ENCODE measurements at places on chromosomes 11 and 22.

- DNase-seq, result no peak
These were observed 217.5 kb upstream of the E2F8 start for GRCh38 chr11:19458231-19458630.

GRCh38 chr11:72740060-72740424, 12.2 kb downstream of the ARAP1 start:
- no peak for DNase-seq

DNA sequence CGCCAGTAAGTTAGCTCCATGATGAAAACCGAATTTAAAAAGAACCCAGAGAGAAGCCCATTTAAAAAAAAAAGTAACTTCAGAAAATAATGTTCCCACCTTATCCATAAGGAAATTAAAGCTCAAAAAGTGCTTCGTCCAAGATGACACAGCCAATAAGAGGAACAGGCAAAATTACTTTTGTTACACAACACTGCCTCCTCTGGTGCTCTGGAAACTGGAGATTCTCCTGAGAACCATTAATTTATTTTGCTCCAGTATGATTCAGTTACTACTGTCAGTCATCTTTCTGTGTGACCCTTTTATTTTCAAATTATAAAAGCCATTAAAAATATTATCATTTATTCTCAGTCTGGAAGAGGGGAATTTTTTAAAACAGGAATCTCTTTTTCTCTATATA, 2.0 kb downstream of the IFT27 start:
- no peak for DNase-seq

- no peak for DNase-seq
These were observed 1252.7 kb downstream of the BRD1 start for GRCh38 chr22:48574776-48575617.

GRCh38 chr22:47123006-47123826, 360.8 kb downstream of the TBC1D22A start:
- DNase-seq, result no peak

DNA sequence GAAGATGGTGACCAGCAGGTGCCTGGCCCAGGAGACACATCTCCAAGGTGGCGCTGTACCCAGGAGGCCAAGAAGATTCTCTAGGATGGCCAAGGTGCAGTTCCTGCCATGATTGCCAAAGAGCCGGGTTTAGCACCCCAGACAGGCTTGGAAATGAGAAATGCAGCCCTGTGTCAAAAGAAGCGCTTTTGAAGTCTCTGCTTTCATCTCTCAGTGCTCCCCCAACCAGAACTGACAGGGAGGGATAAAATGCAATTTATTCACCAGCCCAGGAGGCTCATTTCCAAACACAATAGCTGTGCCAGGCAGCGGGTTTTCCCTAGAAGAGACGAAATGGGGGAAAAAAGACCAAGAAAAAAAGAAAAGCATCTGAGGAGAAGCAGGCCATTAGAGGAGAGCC, 195.9 kb upstream of the NCAM1 start:
- no peak for DNase-seq

DNA sequence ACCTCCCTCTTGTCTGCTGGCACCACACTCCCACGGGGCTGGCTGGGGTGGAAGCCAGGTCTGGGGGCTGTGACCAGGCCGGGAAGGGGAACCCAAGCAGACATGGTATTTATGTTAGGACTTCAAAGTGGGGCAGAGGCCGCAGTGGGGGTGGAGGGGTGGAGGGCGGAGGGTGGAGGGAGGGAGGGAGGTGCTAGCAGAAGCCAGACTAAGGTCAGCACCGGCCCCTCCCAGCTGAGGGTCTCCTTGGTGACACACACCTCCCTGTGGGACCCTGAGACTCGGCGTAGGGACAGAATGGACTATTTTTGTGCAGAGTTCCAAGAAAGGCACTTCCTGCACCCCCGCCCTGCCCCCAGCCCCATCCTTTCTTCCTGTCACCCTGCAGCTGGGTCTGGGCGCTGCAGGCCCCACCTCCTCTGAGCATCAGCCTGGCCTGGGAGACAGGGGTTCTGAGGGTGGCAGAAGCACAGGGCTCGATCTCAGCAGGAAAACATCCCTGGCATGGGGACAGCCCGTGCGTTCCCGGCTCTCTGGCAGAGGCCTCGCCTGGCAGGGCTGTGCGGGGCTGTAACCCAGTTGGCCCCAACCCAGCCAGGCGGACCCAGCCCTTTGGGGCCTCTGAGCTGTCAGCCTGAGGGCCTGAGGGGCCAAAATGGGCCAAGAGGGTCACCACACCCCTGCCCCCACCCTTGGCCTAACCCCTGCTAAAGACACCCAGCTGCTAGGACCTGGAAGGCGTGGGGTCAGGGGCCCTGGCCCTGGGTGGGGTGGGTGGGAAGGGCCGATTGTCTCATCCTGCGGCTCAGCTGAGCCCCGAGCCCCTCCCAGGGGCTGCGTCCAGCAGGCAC, 9.6 kb upstream of the CD248 start:
- DNase-seq, result no peak

DNA sequence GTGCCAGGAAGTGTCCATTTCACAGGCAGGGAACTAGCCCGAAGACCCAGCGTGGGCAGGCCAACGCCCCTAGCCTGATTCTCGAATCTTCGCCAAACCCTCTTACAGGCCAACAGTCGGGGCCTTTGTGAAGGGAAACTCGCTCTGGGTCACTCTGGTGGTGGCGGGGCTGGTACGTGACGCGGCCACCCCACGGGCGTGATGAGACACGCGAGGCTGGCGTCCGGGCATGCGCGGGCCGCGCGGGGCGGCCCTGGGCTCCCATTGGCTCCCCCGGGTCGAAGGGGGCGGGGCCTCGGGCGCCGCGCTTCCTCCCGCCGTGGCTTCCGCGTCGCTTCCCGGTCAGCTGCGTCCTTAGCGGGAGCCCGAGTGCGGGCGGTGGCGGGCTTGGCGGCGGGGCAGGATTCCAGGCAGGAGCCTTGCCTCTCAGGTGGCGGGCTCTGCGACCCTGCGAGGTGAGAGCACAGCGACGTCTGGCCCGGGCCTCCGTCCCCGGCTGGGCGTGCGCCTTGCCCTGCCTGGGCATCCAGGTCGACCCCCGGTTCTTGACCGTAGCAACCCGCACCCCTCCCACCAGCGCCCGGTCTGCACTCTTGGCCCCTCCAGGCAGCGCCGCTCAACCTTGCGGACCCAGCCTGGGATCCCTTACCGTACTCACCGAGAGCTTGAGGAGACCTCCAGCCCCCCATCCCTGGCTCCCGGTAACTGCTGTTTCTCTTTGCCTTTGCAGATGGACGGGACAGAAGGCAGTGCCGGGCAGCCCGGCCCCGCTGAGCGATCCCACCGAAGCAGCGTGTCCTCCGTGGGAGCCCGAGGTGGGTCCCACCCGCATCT, at the start of gene FRMD8:
Gene FRMD8 (plus strand): TSS at position 331 of the 834 bp plus-strand sequence. CDS start 400 bp downstream, at position 731.
- DNase-seq, result peak; percentile 48

DNA sequence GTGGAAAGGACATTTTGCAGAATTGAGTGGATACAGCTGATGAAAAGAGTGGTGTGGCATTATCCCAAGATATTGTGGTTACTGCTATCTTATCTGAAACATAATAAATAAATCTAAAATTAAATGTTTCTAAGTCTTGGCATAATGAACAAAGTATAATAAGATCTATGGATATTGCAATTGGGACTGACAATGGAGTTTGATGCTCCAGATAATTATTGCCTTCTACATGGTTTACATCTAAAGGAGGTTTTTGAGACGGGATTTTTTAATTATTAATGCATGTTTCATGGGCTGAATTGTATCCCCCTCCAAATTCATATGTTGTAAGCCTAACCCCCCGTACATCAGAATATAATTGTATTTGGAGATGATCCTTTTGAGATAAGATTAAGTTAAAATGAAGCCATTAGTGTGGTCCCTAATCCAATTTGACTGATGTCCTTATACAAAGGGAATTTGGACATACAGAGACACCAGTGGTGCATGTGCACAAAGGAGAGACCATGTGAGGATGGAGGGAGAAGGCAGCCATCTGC, 198.5 kb downstream of the MSANTD4 start:
- no peak for DNase-seq

- DNase-seq, result no peak
These were observed 14.8 kb downstream of the FLI1 start for GRCh38 chr11:128708660-128709059.

DNA sequence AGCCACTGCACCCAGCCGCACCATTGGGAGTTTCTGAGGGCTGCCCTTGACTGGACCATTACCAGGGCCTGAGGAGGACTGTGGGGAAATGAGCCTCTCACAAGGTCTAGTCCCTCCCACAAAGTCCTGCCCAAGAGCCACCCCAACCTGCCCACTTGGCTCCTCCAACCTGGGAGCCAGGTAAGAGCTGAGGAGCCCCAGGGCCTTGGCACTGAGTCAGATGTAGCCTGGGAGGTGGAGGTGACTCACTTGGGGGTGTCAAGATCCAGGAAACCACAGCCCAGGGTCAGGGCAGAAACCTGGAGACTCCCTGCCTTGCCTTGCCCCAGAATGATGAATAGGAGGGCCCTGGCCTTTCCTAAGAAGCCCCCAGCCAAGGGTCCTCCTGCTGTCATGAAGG, 25.8 kb upstream of the P2RY2 start:
- no peak for DNase-seq

- no peak for DNase-seq
These were observed 26.9 kb downstream of the ARFGAP2 start for GRCh38 chr11:47149782-47150181.

- DNase-seq, result no peak
These were observed 44.1 kb upstream of the E2F8 start for GRCh38 chr11:19284881-19285280.

GRCh38 chr22:42078469-42079318, 806 bp upstream of the SMDT1 start:
- DNase-seq, result no peak

GRCh38 chr22:32623943-32624342, 149.3 kb downstream of the FBXO7 start:
- peak; percentile 41 for DNase-seq

DNA sequence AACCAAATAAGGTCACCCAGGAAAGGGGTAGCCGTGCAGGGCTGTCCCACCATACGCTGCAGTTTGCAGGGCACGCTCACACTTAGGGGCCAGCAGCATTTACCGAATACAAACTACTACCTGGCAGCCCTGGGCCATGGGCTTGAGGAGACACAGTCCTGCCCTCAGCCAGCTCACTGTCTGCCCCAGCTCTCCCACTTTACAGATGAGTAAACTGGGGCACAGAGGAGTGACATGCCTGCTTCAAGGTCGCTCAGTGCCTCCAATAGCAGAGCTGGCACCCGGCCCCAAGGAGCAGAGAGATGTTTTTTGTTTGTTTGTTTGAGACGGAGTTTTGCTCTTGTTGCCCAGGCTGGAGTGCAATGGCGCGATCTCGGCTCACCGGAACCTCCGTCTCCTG, 2.8 kb downstream of the FADS3 start:
- DNase-seq, result no peak

DNA sequence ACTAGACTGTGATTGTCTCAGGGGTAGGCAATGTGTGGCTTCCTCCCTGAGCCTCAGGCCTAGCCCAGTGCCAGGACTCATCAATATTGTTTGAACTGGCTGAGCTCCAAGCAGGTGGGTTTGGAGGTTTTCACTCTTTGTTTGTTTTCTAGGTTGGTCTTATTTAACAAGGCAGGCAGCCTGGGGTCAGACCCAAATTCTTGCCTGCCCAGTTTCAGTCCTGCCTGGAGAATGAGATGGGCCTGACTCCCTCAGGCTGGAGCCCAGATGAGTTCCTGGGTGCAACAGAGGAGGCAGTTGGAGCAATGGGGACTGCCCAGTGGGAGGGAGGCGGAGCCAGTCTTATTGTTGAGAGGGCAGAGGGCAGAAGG, 28.3 kb upstream of the TP53I11 start:
- no peak for DNase-seq

GRCh38 chr22:39603345-39603744, 32.8 kb downstream of the CACNA1I start:
- DNase-seq, result no peak

DNA sequence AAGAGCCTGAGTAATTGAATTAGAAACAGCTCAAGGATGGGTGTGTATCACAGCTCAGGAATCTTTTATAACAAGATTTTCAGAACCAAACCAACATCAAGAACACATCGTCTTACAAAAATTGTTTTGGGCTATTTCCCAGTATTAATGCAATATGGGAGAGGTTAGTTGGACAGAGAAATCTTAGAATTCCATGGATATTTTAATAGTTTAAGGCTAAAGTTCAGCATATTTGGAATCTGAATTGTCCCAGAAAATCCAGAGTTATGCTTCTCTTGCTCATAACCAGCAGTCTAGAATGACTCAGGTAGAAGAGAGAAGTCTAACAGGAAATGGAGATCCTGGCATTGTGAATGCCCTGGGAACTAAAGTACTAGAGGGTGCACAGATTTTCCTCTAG, 74.6 kb downstream of the ADM start:
- DNase-seq, result no peak

- no peak for DNase-seq
These were observed 25.4 kb upstream of the ARHGAP20 start for GRCh38 chr11:110737593-110737992.
